Stimulated activated CD4-positive, alpha-beta T cell treated with anti-CD3 and anti-CD28 coated beads, TNF-alpha, amount 100 ng/mL, for 1 hour (primary cell): ENCODE measurements at places on chromosomes 4 and X.

GRCh38 chr4:83699358-83699757 lies 163.4 kb downstream of the GPAT3 start:
- no peak for DNase-seq

- DNase-seq: no peak
Measured at GRCh38 chrX:142149919-142150318, 55.2 kb downstream of the MAGEC2 start.

DNA sequence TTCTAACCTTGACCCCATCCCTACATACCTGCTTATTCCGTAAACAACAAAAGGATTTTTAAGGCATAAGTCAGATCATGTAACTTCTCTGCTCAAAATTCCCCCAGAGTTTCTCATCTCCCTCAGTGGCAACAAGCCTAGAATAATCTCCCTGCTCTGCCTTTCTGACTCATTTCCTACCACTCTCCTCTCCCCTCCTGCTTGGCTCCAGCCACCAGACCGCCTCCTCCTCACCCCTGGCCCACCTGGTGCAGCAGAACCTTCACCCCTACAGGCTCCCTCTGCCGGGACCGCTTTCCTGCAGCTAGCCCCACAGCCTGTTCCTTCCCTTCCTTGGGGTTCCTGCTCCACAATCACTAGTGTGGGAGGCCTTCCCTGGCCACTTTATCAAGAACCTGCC lies 32.1 kb downstream of the TSPAN5 start:
- no peak for DNase-seq

DNA sequence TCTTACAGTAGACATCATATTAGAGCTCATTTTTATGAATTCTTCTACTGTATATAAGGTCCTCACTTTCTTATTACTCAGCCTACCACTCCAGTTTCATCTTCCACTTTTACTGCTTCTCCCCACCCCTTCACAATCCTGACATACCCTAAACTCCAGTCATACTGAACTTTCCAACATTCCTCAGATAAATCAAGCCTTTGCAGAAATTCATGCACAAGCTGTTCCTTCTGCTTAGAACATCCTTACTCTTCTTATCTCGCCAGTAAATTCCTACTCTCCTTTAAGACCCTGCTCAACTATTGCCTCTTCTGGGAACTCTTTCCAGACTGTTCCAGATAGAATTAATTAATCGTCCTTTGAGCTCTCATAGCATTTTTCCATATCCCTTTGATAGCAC lies 24.8 kb downstream of the RTL9 start:
- DNase-seq: no peak

- DNase-seq: no peak
Measured at GRCh38 chr4:105657117-105657765, 51.2 kb downstream of the INTS12 start.

- DNase-seq: no peak
Measured at GRCh38 chr4:176902710-176903323, 110.1 kb upstream of the VEGFC start.

DNA sequence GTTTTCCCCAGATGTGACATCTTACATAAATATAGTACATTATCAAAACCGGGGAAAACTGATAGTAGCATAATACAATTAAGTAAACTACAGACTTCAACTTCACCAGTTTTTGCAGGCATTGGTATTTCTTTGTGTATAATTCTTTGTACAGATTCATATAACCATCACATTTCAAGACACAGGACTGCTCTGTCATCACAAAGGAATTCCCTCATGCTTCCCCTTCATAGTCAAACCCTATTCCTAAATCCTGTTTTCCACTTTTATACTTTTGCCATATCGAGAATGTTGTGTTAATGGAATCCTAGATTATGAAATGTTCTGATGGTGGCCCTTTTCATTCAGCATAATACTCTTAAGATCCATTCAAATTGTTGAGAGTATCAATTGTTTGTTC lies 36.0 kb downstream of the STIM2 start:
- no peak for DNase-seq

DNA sequence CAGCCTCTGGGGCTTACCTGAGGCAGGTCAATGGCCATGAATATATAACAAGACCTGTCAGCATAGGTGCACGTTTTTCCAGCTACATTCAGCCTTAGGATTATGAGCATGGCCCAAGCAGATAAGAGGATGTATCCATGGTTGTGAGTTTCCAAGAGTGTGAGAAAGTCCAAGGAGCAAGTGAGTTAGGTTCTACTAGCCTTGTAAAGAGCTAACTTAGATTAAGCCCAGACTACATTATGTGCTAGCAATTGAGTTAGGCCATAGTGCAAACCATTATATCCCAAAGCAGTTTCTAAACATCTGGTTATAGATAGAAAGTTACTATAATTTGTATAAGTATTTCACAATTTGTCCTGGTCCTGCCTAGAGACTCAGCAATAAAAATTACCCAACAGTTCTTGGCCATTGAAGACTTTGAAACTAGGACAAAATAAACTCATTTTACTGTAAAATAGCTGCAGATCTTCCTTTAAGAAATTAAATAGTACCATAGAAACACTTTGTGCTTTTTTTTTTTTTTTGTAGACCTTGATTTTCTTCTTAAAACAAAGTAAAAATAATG lies 312.0 kb downstream of the CAMK2D start:
- no peak for DNase-seq

DNA sequence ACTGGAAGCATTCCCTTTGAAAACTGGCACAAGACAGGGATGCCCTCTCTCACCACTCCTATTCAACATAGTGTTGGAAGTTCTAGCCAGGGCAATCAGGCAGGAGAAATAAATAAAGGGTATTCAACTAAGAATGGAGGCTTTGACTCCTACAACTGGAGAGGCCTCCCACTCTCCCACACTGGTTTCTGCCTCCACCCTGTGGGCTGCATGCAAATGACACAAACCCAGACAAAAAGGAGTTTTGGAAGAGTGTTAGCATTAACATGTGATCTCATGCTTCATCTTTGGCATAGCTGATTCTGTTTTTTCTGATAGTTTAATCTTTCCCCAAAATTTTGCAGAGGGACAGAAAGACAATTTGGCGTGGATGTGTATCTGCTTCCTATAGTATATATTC lies 80.8 kb upstream of the IQCM start:
- no peak for DNase-seq

DNA sequence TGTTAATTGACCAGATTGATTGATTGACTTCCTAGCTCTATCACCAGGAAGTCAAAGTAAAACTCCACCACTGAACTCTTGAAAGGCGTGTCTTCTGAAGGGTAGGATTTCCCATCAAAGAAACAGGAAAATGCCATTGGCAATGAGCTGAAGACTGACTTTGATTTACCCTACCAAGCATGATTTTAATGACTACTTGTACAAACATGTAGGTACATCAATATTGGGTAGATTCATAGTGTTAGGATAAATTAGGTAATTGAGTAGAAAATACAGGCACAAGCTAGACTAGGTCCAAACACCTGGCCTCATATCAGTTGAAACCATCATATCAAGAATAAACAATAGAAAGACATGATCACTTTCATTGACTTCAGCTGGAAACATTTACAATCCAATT lies 53.2 kb upstream of the ATXN3L start:
- DNase-seq: no peak

GRCh38 chr4:78578674-78579425 lies 27.3 kb downstream of the ANXA3 start:
- no peak for DNase-seq

GRCh38 chrX:64229154-64229553 lies 1.3 kb downstream of the ASB12 start:
- DNase-seq: no peak

DNA sequence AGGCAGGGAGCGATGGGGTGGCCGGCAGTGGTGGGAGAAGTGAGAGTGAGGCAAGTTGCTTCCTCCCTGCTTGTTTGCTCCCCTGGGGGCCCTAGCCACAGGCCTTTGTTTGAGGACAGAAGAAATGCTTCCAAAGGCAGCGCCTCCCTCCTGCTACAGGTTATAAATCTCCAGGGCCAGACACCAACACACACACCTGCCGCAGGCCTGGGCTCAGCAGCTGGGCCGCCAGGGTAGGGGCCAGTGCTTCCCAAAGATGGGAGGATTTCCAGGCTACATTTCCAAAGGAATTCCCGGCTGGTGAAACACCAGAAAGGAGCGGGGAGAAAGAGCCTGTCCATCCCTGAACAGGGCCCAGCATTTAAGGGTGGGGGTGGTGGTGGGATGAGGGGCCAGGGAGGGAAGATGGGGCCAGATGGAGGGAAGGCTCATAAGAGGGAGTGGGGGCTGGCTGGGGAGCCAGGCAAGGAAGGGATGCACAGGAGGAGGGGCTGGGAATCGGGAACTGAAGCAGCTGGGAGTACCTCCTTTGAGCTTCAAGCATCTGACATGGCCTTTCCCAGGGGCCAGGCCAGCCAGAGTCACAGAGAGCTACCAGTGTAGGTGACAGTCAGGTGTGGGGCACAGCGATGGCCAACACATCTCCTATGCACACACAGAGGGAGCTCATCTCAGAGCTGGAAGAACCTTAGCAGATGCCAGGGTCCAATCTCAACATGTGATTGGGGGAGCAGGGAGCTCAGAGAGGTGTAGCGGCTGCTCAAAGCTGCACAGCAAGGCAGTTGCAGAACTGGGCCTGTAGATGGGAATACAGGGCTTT lies 143.9 kb downstream of the PJA1 start:
- DNase-seq: no peak

DNA sequence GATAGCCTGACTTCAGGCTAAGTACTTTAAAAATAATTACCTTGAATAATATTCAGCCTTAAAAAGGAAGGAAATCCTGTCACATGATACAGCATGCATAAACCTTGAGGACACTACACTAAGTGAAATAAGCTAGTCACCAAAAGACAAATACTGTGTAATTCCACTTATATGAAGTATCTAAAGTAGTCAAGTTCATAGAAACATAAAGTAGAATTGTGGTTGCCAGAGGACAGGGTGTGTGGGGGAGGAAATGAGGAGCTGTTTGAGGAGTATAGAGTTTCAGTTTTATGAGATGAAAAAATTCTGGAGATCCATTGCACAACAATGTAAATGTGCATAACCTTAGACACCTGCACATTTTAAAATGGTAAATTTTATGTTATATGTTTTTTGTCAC lies 5.6 kb upstream of the STPG2 start:
- no peak for DNase-seq

- DNase-seq: no peak
Measured at GRCh38 chr4:156830351-156830750, 141.2 kb downstream of the PDGFC start.
